ENCODE measurements at places on chromosomes 4 and X.

- no peak for DNase-seq
These were observed 71.3 kb upstream of the PUDP start for GRCh38 chrX:7219153-7219705.

GRCh38 chr4:140753329-140753728 is 2.9 kb downstream of the TBC1D9 start:
- no peak for DNase-seq

DNA sequence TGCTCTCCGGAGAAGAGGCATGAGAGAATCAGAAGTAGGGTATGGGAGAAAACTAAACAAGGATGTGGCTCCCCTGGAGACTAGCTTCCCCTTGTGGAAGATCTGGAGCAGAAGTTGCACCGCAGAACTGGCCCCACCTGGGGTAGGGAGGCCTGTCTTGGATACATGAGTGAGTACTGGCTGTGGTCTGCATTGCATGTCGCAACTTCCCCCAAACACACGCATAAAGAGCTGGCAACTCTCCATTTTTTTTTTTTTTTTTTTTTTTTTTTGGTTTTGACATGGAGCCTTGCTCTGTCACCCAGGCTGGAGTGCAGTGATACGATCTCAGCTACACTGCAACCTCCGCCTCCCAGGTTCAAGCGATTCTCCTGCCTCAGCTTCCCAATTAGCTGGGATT is 119.9 kb downstream of the EGF start:
- no peak for DNase-seq

- DNase-seq, result peak; percentile 61
These were observed 17.0 kb downstream of the HPSE start for GRCh38 chr4:83317671-83318070.

- no peak for DNase-seq
These were observed 46.5 kb downstream of the PRKX start for GRCh38 chrX:3666975-3667374.
